NCI-H1105 (cell line): ENCODE measurements at places on chromosomes 13 and 19.

GRCh38 chr19:6501740-6502648 lies at the start of gene TUBB4A:
TSS of gene TUBB4A (minus strand) at chr19:6502309. CDS start at chr19:6502212, 97 bp downstream.
- DNase-seq = no peak

DNA sequence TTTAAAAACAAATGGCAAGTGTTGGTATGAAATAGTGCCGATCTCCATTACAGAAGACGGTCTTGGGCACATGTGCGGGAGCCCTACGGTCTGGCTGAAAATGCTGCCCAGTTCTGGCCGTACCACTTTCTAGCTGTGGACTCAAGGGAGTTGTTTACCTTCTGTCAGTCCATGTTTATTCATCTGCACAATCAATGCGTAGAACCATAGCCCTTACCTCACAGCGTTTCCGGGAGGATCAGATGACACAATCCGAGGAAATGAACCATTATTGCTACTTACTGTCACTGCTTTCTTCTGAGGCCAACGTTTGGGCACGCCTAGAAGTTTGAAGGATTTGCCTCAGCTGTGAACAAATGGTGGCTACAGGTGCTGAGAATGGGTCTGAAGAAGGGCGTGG lies 31.2 kb downstream of the GADD45B start:
- peak; percentile 63 for DNase-seq

- DNase-seq = no peak
Measured at GRCh38 chr19:3690551-3691371, 9.5 kb downstream of the PIP5K1C start.

GRCh38 chr13:113735194-113735593 lies 23.8 kb upstream of the TMEM255B start:
- DNase-seq = no peak

DNA sequence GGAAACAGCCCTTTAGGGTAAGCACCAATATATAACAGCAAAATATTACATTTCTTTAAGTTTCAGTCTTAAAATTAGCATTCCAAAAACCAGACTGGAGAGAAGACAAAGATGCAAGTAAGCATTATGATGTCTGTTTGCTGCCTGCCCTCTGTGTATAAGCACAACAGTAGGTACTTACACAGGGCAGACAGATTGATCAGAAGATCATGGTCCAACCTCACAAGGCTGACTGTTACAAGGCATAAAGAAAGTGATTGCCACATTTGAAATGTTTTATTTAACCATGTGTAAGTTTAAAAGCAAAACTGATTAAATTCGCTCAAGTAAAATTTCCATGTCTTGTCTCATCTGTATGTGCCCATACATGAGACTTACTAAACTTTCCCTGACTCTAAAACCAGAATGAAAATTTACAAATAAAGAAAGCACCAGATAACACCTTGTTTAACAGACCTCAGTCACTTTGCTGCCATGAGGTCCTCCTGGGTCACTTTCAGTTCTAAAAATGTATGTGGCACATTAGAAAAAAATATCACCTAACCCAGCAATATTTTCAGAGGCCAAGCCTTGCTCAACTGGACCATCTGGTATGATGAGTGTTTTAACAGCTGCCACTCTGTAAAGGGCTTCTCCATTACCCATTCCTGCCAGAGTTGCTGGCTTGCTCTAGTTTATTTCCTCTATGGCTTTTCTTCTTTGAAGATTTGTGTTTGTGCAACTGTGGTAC lies 297.0 kb downstream of the RBM26 start:
- peak; percentile 26 for DNase-seq

DNA sequence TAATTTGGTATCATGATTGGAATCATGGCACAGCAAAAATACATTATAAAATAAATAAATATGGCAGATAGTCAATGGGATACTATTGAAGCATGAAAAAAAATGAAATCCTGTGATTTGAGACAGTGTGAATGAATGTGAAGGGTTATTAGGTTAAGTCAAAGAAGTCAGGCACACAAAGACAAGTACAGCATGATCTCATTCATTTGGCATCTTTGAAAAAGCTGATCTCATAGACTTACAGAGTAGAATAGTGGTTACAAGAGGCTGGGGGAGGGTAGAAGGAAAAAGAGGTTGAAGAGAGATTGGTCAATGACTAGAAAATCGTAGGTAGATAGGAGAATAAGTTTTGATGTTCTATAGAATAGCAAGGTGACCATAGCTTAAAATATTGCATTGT lies 295.1 kb upstream of the SLITRK5 start:
- no peak for DNase-seq

GRCh38 chr13:59665732-59666131 lies 498.0 kb downstream of the DIAPH3 start:
- DNase-seq = no peak

DNA sequence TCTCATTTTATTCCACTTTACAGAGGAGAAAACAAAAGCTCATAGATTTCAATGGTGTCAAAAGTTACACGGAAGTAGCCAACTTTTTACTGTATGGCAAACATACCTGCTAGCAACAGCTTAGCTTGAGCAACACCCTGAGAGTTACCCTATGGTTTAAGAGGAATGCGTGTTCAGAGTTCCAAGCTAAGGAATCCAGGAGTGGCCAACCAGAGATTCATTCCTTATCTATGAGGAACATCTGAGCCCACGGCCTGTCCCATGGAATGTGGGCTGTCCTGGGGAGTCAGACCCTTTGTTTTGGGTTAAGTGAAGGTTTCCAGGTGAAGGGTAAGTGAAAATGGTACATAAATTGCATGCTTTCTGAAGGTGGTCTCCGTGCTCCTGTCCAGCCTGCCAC lies 67.5 kb downstream of the STARD13 start:
- no peak for DNase-seq

DNA sequence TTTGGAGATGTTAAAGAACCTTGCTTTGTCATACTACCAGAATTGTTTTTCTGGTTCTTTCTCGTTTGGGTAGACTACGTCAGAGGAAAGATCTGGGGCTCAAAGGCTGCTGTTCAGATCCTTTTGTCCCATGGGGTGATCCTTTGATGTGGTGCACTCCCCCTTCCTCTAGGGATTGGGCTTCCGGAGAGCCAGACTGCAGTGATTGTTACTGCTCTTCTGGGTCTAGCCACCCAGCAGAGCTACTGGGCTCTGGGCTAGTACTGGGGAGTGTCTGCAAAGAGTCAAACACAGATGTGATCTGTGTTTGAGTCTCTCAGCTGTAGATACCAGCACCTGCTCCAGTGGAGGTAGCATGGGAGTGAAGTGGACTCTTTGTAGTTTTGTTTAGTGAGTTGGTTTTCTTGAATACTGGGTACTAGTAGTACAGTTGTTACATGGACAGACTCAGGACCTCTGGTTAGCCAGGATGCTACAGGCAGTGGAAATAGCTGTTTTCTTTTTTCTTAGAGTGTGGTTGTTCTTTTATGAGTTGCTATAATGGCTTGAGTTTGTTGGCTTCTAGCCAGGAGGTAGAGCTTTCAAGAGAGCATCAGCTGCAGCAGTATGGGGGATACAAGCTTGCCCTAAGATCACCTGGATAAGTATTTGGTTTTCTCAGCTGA lies 34.4 kb downstream of the DNAJC15 start:
- DNase-seq = peak; percentile 14

DNA sequence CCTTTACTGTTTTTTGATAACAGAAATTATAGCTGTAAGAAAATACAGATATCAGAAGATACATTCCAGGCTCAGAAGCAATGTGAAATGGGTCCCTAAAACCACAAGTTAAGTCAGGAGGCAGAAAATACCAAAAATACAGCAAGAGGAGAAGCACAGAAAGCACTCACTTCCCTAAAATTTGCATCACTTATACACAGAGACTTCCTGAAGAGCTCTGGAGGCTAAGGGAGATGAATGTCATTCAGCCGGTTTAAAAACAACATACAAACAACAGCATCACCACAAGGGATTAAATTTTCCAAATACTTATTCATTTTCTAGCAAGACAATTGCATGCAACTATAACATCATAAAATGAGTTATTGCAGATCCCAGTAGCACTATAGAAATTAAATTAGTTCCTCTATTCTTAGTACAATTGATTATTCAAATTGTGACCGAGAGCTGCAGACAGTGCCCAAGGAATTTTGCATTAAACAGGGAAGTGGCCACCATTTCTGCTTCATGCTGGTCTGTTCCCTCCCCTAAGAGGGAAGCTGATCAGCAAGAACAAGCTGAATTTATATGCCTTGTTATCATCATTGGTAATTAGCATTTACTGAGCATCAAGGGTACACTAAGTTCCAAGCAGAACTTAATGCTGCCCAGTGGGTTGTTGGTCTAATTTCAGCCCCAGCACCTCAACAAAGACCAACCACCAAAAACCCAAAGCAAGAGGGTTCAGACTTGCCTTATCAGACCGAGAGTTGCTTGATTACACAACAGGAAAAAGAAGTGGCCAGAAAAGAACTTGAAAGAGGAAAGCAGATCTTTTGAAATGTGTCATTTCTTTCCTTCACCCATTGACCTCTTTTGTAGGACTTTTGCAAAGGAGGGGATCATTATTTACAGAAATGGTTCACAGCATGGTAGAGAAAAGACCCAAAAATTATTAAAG lies 140.7 kb downstream of the KCTD12 start:
- DNase-seq = no peak

DNA sequence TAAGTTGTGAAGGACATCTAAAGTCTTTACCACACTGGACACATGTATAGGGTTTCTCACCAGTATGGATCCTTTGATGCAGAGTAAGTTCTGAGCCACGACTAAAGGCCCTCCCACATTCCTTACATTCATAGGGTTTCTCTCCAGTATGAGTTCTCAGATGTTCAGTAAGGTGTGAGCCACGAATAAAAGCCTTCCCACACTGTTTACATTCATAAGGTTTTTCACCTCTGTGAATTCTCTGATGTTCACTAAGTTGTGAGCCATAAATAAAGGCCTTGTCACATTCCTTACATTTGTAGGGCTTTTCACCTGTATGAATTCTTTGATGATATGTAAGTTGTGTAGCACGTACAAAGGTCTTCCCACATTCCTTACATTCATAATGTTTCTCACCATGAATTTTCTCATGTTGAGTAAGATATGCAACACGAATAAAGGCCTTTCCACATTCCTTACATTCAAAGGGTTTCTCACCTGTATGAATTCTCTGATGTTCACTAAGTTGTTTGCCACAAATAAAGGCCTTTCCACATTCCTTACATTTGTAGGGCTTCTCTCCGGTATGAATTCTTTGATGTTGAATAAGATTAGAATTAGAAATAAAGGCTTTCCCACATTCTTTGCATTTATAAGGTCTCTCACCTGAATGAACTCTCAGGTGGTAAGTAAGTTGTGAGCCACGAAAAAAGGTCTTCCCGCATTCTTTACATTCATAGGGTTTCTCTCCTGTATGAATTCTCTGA lies 29.8 kb downstream of the ZNF571 start:
- no peak for DNase-seq

GRCh38 chr13:75250526-75251178 lies 231.3 kb downstream of the TBC1D4 start:
- no peak for DNase-seq

- DNase-seq = no peak
Measured at GRCh38 chr19:57068921-57069697, 50.7 kb upstream of the USP29 start.

DNA sequence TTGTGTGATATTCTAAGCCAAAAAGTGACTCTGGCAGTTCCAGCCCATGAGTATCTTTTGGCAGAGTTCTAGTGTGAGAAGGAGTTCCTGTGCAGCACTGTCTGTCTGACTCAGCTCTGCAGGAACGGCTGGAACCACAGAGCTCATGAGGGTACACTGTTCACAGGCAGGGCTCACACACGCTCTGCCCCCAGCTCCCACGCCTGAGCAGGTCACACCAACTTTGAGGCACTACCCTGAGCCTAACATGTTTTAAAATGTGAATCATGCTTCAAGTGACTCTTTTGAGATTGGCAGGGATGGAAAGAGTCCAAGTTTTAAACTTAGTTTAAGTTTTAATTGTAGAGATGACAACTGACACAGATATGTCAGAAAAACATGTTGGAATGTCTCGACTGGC lies 1203.3 kb downstream of the UQCRFS1 start:
- DNase-seq = no peak

DNA sequence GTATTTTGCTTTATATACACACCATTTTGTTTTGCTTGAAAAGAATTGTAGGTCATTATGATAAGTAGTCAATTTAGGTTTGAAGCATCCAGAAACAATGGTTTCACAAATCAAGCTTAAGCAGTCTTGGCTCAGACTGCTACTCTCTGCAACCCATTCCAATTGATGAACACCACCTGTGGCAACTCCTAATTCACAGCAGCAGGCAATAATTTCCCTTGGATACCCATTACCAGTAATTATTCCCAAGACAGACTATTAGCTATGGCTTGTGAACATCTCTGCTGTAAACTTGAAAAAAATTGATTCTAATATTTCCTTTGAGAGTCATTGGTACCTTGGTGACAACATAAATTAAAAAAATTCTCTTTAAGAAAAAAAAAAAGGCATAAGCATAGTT lies 299.3 kb upstream of the SLITRK6 start:
- peak; percentile 83 for DNase-seq

DNA sequence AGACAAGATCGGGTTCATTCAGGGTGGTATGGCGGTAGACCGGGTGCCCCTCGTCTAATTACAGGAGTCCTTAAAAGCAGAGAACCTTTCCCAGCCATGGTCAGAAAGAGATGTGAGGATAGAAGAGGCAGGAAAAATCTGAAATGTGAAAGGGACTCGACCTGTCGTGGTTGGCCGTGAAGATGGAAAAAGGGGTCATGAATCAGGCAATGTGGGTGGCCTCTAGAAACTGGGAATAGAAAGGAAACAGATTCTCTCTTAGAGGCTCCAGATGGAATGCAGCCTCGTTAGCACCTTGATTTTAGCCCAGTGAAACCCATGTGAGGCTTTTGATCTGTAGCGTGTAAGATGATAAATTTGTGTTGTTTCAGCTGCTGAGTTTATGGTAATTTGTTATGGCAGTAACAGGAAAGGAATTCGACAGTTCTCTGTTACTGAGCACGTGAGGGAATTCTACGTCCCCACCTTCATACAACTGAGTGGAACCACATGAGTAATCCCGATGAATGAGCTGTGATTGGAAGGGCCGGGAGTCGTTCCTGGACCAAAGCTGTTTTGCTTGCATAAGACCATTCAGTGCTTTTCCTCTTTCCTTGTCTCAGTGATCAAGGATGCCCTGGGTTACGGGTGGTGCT lies 11.0 kb upstream of the CA11 start:
- DNase-seq = no peak
